ENCODE measurements at places on chromosomes 1 and 21.

- no peak for DNase-seq
Measured at GRCh38 chr1:37020653-37021277, 13.6 kb downstream of the GRIK3 start.

DNA sequence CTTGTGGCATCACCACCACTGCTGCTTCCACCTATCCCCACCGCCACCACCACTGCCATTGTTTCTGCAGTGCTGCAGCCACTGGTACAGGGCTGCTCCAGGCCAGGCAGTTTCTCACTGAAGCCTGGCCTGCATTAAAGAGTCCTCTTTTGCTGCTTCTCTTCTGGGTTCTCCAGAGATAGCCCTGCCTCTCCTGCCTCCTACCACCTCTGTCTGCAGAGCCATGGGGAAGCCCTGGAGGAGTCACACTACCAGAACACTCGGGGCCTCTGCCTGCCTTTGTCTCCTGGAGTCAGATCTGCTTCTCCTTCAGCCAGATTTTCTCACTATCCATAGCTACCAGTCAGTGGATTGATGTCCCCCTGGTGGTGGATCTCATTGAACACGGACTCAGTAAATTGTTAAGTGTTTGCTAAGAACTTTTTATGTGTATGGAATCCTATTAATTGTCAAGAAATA, 37.7 kb upstream of the DDAH1 start:
- DNase-seq: no peak

GRCh38 chr1:194473766-194474165, 1287.4 kb upstream of the B3GALT2 start:
- DNase-seq: no peak

GRCh38 chr1:37294529-37294928, 179.9 kb upstream of the ZC3H12A start:
- no peak for DNase-seq

DNA sequence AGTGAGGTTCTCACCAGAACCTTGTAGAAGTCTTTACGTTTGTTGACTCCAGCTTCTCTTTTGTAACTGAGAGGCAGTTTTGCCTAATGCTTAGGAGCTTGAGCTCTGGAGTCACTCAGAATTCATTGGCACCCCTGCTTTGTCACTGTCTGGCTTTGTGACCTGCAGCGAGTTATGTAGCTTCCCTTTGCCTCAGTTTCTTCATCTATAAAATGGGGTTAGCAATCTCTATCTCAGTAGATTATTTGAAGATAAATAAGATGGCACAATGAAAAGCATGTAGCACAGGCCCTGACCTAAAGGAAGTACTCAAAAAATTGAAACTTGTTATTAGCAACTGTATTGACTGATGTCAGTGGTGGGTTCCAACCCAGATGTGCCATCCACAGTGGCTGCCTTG, 8.1 kb downstream of the DHDDS start:
- DNase-seq: no peak

DNA sequence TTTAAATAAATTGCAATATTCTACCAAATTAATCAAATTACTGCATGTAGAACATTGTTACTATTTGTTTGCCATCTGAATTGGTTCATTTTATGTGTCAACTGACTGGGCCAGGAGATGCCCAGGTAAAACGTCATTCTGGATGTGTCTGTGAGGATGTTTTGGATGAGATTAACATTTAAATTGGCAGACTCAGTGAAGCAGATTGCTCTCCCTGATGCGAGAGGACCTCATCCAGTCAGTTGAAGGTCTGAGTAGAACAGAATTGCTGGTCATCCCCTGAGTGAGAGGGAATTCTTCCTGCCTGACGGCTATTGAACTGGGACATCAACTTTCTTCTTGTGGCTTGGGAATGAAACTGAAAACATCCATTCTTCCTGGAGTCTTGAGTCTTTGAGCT, 122.0 kb upstream of the GREM2 start:
- DNase-seq: no peak

DNA sequence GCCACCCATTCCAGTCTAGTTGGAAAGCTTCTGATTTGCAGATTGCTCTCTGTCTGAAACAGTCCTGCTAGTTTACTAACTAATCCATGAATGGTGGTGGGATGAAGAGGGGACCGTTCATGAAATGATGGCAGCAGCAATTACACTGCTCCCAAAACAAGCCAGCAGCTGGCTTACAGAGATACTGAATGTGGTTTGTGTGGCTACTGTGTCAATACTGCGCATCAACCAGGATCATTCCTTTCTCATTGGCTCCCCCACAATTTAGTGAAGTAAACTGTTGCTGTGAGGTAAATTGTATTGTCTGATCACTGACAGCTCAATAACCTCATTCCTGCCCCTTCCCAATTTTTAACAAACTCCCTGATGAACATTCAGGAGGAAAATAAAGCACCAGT, 191.3 kb upstream of the LMO4 start:
- DNase-seq: no peak

- DNase-seq: no peak
Measured at GRCh38 chr1:97159342-97159741, 437.8 kb downstream of the PTBP2 start.

DNA sequence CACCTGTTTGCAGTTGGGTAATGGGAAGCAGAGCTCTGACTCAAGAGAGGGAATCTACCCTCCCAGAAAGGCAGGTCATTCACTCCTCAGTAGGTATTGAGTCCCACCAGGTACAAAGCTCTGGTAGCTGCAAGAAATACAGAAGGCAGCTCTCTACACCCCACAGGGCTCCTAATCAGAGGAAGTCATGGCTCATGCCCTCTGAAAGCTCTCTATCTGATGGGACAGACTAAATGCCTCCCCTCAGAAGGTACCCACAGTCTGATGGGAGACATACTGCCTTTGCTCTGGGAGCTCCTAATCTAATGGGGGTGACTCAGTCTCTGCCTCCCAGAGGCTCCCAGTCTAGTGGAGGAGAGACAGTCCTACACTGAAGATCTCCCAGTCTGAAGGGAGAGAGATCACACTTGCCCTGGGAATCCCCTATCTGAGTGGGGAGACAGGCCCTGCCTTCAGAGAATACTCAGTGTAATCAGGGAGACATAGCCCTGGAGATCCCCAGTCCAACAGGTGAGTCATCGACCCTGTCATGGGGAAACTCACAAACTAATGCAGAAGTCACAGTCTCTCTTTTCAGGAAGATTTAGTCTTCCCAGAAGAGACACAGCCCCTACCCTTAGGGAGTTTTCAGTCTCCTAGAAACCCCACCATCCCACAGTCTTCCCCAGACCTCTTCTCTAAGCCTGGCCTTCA, 23.7 kb downstream of the CAMK1G start:
- peak; percentile 48 for DNase-seq

DNA sequence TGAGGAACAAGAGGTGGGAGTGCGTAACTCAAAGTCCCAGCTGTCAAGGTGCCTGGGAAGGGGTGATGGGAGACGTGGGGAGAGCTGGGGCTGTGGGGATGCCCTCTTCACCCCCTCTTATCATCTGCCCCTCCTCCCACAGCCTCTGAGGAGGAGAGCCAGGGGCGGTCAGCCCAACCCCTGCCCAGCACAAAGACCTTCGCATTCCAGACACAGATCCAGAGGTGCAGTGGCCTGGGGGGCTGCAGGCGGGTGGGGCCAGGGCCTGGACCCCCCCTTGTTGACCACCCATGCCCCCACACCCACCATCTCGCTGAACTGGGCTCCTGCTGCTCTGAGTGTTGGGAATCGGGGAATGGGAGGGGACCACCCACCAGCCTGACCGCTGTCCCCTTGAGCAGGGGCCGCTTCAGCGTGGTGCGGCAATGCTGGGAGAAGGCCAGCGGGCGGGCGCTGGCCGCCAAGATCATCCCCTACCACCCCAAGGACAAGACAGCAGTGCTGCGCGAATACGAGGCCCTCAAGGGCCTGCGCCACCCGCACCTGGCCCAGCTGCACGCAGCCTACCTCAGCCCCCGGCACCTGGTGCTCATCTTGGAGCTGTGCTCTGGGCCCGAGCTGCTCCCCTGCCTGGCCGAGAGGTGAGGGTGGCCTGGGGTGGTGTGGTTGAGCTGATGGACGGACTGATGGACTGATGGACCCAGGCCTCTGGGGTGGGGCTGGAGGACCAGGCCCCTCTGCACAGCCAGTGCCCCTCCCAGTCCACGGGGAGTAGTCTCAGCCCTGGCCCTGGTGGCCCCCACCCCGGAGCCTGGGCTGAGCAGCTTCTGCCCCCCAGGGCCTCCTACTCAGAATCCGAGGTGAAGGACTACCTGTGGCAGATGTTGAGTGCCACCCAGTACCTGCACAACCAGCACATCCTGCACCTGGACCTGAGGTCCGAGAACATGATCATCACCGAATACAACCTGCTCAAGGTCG, 29.7 kb downstream of the TRIM11 start:
- DNase-seq: no peak

DNA sequence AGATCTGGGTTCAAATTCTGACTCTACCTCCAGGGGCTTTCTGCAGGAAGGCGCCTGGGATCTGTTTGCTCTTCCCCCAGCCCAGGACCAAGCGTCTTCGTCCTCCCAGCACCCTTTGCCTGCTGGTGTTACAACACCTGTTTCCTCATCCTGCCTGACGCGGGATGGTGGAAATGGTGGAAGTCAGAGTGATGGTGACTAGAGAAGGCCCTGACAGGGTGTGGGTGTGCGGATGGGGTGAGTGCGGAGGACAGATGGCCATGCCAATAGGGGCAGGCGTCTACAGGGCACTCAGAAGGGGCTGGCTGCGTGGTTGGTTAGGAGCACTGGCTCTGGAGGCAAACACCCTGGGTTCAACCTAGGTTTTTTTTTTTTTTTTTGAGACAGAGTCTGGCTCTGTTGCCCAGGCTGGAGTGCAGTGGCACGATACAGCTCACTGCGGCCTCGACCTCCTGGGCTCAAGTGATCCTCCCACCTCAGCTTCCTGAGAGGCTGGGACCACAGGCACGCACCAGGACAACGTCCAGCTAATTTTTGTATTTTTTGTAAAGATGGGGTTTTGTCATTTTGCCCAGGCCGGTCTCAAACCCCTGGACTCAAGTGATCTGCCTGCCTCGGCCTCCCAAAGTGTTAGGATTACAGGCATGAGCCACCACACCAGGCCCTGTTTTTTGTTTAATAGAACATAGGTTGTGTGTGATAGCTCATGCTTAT, 1.5 kb downstream of the THEMIS2 start:
- peak; percentile 30 for DNase-seq

GRCh38 chr21:44735821-44736220, 24.4 kb upstream of the TSPEAR start:
- DNase-seq: no peak

DNA sequence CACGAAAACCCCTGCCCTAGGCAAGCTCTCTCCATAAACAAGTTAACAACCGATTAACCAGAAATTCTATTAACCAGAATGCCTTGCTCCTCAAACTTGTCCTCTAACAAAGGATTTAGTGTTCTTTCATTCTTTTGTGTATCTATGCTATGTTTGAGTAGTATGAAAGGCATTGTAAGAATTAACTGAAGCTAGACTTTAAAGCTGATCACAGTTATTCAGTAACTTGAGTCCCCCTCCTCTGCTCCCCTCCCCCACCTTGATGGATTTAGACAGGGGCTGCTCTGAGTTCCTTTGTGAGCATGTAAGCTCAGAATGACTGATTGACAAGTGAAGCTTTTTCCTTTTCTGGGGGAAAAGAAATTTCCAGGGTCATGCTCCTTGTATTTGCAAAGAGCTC, 257.6 kb downstream of the TTLL7 start:
- DNase-seq: no peak

DNA sequence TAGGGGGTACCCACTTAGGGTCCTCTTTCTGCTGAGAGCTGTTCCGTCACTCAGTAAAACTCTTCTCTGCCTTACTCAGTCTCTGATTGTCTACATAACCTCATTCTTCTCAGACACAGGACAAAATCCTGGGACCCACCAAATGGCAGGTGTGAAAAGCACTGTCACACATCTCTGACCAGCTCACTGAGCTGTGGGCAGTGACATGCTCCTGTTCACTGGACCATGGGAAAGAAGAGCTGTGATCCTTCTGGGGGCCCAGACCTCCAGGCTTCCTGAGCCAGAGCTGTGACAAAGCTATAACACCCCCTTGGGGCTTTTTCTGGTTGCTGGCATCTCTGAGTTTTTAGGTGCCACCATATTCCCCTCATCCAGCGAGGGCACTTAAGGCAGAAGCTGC, 115.7 kb downstream of the NTPCR start:
- DNase-seq: no peak

DNA sequence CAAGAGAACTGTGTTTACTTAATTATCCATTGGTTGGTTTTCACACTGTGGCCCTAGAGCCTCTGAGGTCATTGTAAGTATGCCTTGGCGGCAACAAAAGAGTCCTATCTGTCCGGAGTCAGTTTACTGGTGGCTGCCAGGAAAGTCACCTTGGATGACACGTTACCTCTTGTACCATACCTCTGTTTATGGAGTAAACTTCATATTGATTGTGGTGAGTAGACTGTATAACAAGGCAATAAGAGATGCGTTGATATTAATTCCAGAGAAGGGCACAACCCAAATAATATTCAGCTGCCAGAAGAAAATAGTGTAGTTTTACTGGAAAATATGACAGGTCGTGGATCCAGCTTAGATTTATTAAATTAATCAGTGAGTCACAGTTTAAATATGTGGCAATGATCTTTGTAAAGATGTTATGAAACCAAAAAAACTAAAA, 20.4 kb upstream of the KIF14 start:
- DNase-seq: no peak

GRCh38 chr21:44612669-44613229, 870 bp downstream of the KRTAP10-8 start:
- no peak for DNase-seq

- no peak for DNase-seq
Measured at GRCh38 chr21:36913247-36914169, 53.0 kb downstream of the HLCS start.

DNA sequence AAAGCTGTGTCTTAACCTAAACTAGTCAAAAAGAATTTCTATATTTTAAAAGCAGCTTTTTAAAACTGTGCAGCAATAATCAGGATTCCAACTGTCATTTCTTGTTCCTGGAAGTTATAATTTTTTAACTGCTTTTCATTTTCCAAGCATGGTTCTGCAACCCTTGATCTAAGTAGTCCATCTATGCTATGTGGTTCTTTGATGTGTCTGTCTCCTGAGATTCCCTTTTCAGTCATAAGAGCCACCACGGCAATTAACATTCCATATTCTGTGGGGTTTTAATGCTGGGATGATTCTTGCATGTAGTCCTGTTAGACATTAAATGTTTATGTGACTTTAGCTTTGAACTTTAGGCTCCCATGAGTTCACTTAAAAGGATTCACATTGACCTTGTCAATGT, 220.4 kb downstream of the TPR start:
- no peak for DNase-seq

DNA sequence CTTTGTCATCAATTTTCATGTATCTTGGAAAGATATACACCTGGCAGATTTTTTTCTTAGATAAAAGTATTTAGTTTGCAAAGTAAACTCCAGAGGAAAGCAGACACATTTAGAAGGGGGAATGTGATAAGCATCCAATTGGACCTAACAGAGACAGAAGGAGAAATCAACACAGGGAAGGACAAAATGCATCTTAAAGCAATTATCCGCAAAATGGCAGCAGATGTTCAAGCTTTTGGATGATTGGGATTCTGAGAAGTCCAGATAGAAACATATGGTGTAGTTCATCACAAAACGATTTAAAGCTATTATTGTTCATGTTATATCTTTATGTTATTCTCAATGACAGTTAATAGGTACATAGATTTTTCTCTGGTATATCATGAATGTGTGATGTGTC, 1153.1 kb upstream of the B3GALT2 start:
- DNase-seq: no peak

- no peak for DNase-seq
Measured at GRCh38 chr1:161282991-161283390, 24.4 kb downstream of the PCP4L1 start.
